NCI-H1092 treated with DMSO at 0.1 percent for 48 hours (cell line): ENCODE measurements at places on chromosomes 11 and 22.

DNA sequence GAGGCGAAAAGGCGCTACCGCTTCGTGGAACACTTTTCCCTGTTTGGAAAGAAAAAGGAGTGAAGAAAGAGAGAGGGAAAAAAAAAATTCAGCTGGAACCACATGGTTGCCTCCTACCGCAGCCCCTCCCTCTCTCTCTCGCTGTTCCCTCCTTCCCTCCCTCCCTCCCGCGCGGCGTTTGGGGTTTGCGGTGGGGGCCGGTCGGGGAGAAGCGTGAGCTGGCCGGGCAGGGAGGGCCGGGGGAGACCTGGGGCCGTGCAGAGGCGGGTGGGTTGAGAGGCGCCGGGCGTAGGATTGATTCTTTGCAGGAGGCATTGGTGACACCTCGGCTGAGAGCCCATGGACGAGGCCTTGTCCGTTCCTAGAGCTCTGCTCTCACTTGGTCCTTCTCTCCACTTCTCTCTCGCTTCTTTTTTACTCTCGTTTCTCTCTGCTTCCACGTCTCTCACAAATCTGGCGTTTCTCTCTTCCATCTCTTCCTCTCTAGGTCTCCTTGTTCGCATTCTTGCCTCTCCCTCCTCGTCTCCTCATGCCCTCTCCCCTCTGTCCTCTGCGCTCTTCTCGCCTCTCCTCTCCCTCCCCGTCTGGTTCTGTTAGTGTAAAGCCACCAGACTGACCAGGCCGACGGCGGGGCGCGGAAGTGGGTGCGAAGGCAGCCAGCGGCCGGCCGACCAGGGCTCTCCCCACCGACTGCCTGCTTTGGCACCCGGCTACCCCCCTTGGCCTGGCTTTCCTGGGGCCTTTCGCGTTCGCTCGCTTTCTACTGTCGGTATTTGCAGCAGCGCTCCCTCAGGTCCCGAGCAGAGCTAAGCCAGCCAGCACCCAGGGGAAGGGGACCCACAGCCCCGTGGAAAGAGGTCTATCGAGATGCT lies at the start of gene CLMP:
TSS of gene CLMP (minus strand) at position 61 of the 872 bp plus-strand sequence. CDS start 308 bp downstream, outside the sequence.
- peak; percentile 65 for DNase-seq

DNA sequence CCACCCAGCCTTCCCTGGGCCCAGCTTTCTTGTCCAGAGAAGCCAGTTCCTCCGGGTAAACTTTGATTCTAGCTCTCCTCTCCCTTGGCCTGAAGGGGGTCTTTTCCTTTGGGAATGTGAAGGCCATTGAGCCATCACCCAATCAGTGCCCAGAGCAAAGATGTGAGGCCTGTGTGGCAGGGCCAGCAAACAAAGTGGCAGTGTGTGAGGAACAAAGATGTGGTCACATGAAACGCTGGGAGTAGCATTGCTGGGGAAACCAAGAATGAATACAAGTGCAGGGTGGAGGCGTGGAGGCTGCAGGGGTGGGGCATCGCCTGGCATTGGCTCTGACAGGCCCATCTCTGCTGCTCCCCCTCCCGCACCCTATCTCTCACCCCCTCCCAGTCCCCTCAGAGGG lies 91.9 kb upstream of the BID start:
- DNase-seq, result no peak

DNA sequence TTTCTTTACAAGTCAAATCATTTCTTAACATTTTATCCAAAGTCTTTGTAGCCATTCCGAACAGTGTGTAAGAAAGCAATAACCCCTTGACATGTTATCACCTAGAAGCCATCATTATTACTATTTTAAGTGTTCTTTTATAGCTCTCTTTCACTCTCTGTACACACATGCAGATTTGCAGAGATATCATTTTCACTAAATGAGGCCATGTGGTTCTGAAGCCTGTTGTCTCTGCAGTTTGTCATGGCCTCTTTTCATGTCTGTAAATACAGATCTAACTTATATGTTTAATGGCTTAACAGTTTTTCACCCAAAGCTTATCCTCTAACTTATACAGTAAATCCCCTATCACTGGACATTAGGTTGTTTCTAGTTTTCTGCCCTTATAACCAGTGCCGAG lies 166.8 kb downstream of the MYO18B start:
- peak; percentile 29 for DNase-seq

- no peak for DNase-seq
These were observed 304.0 kb upstream of the ANO3 start for GRCh38 chr11:26027887-26028286.

GRCh38 chr11:20770414-20770946 lies 101.1 kb downstream of the NELL1 start:
- DNase-seq, result no peak

DNA sequence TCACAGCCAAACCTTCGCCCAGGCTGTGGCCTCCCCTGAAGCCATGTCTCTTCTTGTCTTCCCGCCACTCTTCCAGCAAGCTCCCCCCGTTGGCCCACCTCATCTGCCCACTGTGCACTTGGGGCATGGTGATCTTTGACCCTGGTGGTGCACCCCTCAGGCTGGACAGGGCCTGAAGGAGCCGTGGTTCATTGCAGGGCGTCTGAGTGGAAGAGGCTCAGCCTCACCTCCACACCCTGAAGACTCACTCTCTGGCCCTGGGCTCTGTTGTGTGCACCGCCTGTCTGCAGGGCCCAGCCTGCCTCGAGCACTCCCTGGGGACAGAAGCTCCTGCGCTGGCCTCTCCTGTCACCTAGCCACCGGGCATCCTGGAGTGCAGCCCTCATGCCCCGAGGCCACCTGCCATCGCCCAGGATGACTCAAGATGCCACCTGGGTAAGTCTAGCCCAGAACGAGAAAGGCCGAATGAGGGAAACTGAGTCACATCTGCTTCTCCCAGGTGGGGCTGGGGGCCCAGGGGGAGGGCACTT lies 40.8 kb upstream of the PPARA start:
- DNase-seq, result no peak

GRCh38 chr11:61697078-61697502 lies 16.9 kb downstream of the DAGLA start:
- no peak for DNase-seq
